Spinal cord (tissue), 10 donors: ENCODE measurements at places on chromosomes 7 and 10.

DNA sequence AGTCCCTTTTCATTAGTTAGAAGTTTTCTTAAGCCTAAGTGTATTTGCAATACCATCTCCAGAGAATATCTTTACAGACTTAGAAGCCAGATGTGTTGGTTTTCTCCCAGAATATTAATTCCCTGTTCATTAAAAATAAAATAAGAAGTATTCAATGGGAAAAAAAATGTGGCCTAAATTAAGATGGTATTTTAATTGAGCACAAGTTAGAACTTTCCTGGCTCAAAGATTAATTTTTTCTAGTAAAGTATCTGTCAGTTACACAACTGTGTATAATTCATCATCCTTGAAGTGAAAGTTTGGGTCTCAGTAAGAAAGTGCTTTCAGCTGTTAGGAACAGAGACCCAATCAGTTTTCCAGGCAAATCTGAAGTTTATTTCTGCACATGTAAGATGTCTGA lies 1179.5 kb upstream of the C7orf33 start:
- no peak for DNase-seq

DNA sequence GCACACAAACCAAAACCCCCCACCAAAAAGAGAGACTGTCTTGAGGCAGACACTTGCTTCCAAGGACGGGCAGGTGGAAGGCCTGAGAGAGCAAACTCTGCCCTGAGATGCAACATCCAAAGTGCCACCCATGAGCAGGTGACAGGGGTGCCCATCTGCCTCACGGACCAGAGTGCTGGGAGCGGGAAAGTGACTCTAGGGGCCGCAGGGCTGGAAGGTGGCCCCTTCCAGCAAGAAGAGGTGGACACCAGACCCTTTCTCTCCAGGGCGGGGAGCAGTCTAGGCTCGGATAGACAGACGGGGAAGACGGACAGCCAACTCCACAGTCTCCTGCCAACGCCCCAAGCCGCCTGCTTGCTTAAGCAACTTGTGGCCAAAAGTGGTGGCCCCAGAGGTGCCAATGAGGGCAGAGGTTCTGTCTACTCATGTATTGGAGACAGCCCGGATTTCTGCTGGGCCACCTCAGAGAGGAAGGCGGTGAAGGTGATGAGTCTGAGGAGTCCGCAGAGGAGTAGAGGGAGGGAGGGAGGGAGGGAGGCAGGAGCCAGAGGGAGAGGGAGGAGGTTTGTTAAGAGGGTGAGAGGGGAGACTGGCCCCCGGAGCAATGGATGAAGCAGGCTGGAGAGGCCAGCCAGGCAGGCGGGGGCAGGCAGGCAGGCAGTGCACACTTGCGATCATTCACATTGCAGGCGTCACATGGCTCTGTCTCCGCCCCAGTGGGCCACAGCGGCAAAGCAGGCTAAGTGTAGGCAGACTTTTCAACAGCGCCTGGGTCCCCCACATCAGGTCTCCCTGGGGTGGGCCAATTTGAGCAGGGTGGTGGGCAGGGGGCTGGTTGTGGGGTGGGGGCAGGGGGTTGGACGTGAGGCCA lies 65.6 kb downstream of the SLC29A4 start:
- no peak for DNase-seq

- no peak for DNase-seq
Measured at GRCh38 chr10:104333032-104333727, 5.1 kb downstream of the ITPRIP start.

- no peak for DNase-seq
Measured at GRCh38 chr10:80582286-80582960, 44.7 kb downstream of the SH2D4B start.

- no peak for DNase-seq
Measured at GRCh38 chr10:102405108-102405571, 9.6 kb downstream of the NFKB2 start.
